ENCODE measurements at places on chromosomes 2 and 18.

GRCh38 chr2:142306131-142306530 is 175.3 kb upstream of the LRP1B start:
- DNase-seq, result no peak

- DNase-seq, result no peak
Observed at GRCh38 chr2:191488135-191488534, 189.8 kb upstream of the NABP1 start.

- no peak for DNase-seq
Observed at GRCh38 chr2:23658466-23658942, 268.4 kb downstream of the ATAD2B start.

- no peak for DNase-seq
Observed at GRCh38 chr2:158755310-158756087, 39.6 kb upstream of the DAPL1 start.

DNA sequence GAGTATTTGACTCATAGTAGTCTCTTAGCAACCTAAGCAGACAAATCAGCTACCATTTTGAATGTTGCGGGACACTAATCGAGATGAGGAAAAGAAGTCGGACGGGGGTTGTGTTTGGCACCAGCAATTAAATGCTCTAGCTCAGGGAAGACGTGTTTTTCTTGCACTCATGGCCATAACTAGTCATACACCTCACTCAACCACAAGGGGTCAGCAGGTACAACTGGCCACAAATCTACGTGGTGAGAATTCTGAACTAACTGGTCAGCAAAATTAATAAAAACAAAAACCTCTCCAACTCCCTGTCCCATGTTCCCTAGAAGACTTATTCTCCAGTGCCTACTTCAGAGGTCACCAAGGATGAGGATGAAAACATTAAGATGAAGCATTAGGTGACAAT is 1467.8 kb downstream of the DPP10 start:
- no peak for DNase-seq

- no peak for DNase-seq
Observed at GRCh38 chr2:148704247-148704646, 59.7 kb downstream of the EPC2 start.

GRCh38 chr2:201793631-201794030 is 12.7 kb upstream of the CDK15 start:
- DNase-seq, result no peak

DNA sequence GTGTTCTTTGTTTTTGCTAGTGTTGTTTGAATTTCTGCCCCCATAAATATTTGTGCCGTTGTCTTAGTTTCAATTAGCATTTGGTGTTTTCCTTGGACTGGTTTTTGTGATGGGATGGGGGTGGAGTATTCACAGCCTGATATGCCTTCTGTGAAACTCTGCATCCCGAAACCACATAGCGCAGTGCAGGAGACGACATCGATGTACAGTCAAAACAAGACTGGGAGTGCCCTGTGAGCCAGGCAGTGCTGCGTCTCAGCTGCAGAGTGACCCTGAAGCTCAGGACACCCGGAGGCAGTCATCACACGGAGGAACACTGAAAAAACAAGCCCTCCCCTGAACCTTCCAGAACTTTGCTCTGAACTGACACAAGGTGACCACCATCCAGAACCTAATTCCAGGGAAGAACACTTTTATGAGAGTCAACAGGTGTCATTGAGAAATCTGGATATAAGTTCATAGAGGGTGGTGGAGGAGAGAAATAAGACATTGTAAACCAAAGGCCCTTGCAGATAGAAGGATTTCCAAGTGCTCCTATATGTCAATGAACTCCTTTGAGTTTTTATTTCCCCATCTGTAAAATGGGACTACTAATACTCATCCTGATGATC is 61.2 kb upstream of the CABLES1 start:
- DNase-seq, result no peak

DNA sequence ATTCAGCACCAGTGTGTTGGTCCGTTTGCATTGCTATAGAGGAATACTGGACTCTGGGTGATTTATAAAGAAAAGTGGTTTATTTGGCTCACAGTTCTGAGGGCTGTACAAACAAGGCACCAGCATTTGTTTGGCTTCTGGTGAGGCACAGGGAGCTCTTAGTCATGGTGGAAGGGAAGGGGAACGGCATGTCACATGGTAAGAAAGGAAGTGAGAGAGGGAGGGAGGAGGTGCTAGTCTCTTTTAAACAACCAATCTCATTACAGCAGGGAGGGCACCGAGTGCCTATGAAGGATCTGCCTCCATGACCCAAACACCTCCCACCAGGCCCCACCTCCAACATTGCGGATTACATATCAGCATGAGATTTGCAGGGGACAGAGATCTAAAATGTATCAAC is 143.9 kb upstream of the DLX2 start:
- DNase-seq, result no peak

GRCh38 chr2:75311993-75312392 is 112.7 kb upstream of the TACR1 start:
- DNase-seq, result no peak

DNA sequence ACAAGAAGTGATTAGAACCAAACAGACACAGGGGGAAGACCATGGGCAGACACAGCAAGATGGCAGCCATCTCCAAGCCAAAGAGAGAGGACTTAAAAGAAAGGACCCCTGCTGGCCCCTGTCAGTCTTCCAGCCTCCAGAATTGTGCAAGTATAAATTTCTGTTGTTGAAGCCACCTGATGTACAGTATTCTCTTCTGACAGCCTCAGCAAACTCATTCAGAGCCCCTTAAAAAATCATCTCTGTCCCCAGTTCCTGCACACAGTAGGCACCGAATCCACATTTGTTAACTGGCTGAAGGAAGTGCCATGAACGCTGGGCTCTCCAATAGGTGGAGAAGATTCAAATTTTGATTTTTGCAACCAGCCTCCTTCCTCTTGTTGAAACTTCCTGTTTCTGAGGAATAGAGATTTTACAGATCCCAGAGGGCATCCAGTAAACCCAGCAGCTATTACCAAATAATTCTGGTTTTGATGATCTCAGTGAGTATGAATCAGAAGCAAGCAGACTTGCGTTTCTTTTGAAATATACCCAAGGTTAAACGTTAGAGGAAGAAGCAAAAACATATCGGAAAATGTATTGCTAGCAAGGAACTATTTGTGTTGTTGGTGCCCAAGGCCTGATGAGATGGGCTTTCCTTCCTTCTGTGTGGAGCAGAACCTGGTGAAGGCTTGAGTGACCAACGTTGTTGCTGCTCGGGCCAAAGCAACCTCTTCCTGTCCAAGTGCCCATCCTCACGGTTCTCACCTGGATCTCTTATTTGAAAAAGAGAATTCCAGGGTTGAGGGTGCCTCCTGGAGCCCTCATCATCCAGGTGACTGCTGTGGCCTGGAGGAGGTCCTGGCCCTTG is 47.7 kb upstream of the PLB1 start:
- DNase-seq, result no peak

GRCh38 chr2:173002751-173003541 is 72.7 kb upstream of the MAP3K20 start:
- no peak for DNase-seq

DNA sequence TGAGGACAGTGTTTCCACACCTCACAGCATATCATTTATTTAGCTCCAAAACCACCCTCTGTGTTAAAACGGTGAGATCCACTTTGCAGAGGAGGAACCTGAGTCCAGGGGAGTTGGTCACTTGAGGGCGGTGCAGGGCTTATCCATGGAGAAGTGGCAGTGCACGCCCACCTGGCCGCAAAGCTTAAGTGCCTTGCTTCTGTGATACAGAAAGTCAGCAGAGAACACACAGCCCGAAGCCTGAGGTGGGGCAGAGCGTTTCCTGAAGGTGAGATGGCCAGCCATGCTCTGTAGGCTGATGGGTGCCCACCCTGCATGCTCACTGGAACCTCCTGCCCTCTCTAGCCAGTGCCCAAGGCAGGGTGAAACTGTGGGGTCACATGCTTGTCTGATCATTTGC is 87.3 kb downstream of the SH3RF3 start:
- DNase-seq, result no peak

DNA sequence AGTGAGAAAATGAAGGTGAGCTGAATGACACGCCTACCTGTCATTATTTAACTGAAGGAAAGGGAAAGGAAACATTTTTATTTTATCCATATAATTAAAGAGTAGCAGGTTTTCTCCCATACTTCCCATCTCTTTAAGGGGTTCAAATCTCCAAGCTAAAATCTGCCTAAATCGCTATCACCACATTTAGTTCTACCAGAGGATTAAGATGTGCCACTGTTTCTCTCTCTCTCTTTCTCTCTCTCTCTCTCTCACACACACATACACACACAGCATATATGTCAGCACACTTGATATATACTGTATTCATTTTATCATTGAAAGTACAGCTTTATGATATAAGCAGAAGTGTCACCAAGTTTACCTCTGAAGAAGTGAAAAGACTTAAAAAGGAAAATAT is 3.1 kb downstream of the WIPF1 start:
- DNase-seq, result no peak

- DNase-seq, result no peak
Observed at GRCh38 chr2:226678422-226678821, 121.2 kb downstream of the IRS1 start.

GRCh38 chr18:77223221-77223639 is 26.4 kb upstream of the GALR1 start:
- no peak for DNase-seq

- DNase-seq, result no peak
Observed at GRCh38 chr2:1972422-1972821, 228.1 kb upstream of the PXDN start.

DNA sequence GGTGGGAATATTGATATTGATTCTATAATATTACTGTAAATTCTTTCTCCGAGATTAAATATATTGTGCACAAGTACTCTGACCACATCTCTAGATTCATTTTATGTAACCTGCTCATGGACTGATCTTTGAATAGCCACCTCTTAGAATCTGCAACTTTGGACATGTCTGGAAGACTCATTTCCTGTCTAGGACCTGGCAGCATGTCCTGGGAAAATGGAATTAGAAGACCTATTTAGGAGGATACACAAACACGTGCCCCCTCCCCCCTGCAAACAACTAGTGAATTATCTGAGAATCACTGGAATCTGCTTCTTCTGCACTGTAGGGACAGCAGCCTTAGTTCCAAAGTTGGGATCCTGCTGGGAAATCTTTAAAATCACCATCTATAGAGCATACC is 94.1 kb downstream of the UBE2E3 start:
- DNase-seq, result no peak

DNA sequence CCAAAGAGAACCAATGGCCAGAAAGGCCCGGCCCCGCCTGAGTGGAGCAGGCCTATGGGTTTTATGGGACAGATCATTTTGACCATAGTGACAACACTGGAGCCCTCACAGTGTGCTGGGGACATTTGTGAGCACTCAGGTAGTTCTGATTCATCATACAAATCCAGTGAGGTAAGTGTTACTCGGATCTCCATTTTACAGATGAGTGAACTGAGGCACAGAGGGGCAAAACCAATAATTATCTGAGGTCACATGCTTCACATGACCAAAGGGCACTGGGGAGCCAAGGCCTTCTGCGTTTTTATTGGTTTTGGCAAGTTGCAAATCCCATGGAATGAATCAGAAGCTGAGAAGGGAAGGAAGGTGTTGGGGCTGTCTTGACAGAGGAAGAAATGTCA is 111.5 kb upstream of the MGAT5 start:
- no peak for DNase-seq

- DNase-seq, result no peak
Observed at GRCh38 chr18:50183556-50183955, 11.4 kb downstream of the MYO5B start.

DNA sequence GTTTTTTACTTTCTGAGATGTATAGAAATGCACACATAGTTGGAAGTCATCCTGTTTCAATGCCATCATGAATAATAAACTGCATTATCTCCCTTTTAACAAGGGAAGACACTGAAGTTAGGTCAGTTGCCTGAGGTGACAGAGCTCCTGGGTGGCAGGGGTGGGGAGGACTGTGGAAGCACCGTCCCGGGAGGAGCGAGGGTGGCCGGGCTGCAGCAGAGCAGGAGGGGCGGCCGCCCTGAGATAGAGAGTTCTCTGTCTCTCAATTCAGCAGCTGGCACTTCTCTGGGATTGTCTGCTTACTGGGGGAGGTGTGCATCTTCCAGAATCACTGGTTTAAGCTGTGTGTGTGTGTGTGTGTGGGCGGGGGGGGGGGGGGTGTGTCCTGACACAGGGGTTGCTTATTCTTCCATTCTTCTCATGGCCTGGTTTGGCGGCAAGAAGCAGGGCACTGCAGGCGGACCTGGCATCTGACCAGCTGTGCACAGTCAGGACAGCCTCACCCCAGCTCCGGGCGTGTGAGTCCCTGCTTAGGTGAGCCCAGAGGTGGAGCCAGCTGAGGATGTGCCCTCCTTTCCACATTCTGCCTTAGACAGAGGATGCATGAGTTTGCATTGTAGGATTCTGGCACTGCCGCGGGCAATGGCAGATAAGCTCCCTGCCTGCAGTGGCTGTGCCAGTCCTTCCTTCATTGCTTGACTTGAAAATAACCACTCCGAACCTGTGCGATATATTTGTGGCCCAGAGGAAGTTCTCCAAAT is 40.4 kb downstream of the VWA3B start:
- no peak for DNase-seq

DNA sequence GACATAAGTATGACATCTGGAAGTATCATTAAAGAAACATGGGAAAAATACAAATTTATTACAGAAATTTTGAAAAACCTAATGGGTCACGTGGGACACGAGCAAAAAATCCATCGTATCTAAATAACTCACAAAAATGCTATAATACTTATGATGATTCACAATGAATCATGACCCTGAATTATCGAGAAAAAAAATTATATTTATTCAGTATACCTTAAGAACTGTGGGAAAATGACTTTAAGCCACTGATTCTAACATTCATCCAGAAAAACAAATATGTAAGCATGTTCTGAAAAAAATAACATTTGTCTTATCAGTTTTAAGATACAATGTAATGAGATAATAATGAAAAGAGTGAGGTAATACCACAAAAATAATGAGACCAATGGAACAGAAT is 51.8 kb downstream of the ZNF385B start:
- DNase-seq, result no peak

All from stimulated activated CD4-positive, alpha-beta T cell treated with anti-CD3 and anti-CD28 coated beads, Interleukin-1b, Interleukin-23, amount 100 ng/mL, for 1 hour (primary cell).